ENCODE measurements at places on chromosomes 6 and 20.

GRCh38 chr20:38255393-38255792, 5.1 kb downstream of the KIAA1755 start:
- DNase-seq = no peak

DNA sequence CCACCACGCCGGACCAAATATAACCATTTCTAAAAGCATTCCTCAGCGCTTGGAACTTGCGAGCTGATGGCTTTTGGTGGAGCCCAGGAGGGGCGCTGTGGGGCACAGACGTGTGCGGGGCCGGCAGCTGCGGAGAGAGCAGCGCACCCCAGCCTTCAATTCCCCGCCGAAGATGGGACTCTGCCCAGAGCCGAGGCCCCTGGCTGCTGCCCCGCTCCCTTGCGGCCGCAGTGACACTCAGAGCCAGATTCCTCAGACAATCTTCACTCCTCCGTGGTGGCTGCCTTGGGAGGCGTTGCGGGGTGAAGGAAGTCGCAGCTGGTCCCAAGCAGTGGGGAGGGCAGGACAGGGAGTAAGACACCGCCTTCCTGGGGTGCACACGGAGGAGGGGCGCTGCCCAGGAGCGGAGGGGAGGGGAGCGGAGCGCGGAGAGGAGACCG, 87.7 kb downstream of the TMEM242 start:
- no peak for DNase-seq

DNA sequence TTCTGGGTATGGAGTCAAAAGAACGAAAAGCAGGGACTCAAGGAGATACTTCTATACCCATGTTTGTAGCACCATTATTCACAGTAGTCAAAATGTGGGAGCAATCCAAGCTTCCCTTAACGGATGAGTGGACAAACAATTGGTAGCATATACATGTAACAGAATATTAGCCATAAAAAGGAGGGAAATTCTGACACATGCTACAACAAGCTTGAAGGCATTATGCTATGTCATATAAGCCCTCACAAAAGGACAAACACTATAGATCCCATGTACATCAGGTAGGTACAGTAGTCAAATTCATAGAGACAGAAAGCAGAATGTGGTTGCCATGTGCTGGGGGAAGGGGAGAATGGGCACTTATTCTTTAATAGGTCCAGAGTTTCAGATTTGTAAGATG, 37.6 kb downstream of the CDK19 start:
- no peak for DNase-seq

DNA sequence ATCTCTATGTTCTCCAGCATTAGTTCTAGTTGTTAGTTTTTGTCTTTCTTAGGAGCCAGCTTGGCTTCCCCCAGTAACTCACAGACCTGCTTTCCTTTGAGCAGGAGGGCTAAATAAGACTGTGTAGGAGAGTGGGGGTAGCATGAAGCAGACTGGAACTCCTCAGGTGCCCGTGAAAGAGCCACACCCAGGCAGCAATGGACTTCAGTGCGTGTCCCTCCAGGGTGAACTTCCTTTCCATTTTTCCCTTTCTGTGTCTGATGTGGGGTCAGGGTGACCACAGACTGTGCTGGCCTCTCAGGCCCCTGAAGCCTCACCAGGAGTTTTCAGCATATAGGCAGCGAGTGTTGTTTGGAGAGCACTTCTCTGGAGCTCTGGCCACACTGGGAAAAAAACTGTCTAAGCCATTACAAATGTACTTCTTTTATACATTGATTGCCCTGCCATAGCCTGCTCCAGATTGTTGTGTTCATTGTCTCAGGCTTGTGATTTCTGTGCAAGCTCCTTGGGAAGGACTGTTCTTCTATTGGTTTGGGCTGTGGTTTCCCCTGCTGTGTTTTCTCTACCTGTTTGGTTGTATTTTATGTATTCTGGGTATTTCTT, 55.7 kb downstream of the SH3BGRL2 start:
- no peak for DNase-seq

GRCh38 chr6:63496361-63496804, 75.9 kb upstream of the LOC128125822 start:
- DNase-seq = peak; percentile 23

- no peak for DNase-seq
These were observed 14.6 kb upstream of the FAXC start for GRCh38 chr6:99364026-99364425.

DNA sequence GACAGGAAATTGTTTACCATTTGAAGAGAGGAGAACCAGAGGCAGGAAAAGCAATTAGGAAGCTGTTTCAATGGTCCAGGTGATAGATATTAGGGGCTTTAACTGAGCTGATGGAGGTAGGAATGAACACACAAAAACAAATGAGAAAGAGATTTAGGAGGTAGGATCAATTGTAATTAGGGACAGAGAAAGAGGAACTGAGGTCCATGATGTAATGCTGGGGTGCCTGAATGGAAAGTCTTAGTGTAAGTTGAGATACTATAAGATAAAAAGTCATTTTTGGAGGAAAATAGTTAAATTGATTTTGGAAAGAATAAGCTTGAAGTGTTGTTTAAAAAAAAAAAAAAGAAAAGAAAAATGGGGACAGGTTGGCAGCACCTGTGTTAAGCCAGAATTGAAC, 58.5 kb upstream of the B3GAT2 start:
- no peak for DNase-seq
